AG08396 (cell line): ENCODE measurements at places on chromosomes 4 and X.

- DNase-seq: no peak
Measured at GRCh38 chr4:56787380-56787779, 34.1 kb downstream of the SPINK2 start.

DNA sequence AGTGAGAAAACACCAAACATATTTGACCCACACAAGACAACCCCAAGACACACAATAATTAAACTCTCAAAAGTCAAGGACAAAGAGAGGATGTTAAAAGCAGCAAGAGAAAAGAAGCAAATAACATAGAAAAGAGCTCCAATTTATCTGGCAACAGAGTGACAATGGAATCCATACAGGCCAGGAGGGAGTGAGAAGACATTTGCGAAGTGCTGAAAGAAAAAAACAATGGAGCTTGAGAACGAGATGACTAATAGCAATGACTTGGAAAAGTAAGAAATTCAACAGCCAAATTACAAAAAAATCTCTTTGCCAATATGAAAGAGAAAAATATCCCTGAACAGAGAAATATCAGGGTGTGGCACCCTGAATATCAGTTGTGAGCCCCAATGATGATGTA is 61.6 kb downstream of the MAD2L1 start:
- no peak for DNase-seq

GRCh38 chr4:41567186-41567585 is 29.2 kb downstream of the LIMCH1 start:
- DNase-seq: no peak

GRCh38 chr4:90415116-90415515 is 287.9 kb downstream of the CCSER1 start:
- no peak for DNase-seq

DNA sequence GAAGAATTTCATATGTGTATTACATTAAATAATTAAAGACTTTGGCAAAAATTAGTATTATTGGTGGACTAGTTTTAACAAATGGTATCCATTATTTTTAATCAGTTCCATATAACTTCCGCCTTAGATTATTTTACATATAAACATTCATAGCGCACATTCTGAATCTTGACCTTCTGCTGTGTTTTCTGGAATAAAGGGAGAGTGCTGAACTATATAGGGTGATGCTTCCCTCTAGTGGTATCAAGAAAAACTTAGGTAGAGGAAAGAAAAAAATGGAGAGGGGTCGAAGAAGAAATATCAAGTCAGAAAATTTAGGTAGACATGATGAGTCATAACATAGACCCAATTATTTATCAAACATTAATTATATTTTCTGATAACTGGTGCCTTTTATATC is 155.6 kb upstream of the PACRGL start:
- DNase-seq: peak; percentile 25

GRCh38 chr4:54027311-54027710 is 37.1 kb downstream of the CHIC2 start:
- DNase-seq: no peak

- no peak for DNase-seq
Measured at GRCh38 chr4:35867057-35867456, 377.3 kb downstream of the ARAP2 start.

DNA sequence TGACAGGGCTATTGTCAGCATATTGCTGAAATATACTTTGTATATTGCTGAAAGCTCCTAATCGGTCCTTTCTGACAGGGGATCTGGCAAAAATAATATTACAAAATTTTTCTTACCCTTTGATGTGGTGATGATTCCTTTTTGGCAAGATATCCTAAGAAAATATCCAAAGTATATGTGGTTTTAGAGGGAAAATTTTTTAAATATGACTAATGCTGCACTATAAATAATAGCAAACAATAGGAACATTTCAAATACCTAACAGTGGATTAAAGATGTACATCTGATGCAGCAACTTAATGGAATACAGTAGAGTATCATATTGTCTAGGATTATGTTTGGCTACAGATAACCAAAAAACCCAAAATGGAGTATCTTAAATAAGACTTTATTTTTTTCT is 49.6 kb downstream of the RRAGB start:
- no peak for DNase-seq

DNA sequence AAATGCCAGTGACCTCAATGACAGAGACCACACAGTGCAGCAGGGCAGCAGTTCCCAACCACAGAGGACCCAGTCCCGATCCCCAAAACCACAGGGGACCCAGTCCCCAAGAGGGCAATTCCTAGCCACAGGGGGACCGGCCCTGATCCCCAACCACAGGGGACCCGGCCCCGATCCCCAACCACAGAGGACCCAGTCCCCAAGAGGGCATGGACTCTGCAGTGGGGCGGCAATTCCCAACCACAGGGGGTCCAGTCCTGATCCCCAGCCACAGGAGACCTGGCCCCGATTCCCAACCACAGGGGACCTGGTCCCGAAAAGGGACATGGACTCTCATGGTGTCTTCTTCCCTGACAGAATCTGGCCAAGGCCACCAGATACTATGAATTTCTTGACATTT is 136.3 kb downstream of the AFAP1 start:
- no peak for DNase-seq

DNA sequence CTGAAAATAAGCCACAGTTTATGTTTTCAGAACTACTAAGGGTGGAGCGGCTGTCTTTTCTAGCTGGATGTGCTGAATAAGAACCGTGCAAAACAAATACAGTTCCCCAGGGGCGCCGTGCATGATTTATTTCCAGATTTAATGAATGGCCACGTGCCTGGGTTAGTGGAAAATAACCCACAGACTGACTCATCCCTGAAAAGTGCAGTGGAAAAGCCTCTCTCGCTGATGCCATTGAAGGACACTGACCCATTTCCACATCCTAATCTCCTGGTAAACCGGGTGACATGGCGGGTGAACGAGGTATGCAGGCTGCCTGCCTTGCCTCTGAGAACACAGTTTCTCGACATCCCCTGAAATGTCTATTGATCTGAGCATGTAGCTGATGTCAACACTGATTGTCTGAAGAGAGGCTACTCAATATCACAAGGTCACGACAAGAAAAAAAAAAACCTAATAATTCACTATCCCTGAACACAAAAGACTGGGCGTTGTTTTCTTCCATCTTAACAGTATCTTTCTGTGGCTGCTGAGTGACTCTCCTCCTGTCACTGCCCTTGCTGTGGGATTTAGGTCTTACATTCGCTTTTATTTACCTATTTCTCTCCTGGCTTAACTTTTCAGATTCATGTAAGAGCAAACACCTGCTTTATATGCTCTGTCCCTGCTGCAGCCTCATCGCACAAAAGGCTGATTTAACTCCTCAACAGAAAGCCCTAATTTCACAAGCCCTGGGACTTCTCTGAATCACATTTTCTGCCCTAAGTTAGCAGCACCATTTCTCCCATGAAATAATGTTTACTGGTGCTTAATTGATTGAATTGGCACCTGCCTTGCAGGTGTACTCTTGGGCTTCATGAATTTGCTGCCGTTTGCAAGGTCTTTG is 76.9 kb upstream of the SCOC start:
- DNase-seq: peak; percentile 77

- DNase-seq: peak; percentile 34
Measured at GRCh38 chrX:134469486-134469885, 9.5 kb downstream of the HPRT1 start.

- DNase-seq: peak; percentile 92
Measured at GRCh38 chr4:74932832-74933561, at the start of gene PARM1. Gene PARM1 (plus strand): TSS chr4:74933116. CDS start chr4:74933328, 212 bp downstream.
